K562 (cell line): ENCODE measurements at places on chromosomes 16 and 17. TPM values are rescaled to one million over a fixed set of nuclear protein-coding genes. Genes with fewer than 3 reads are reported as not detected.
A peak's percentile ranks its signal among the peaks of the same experiment; 100 is the strongest.

ABCC3 gene
- polyA plus RNA-seq = 0.07 TPM in 1 of 2 replicates, not detected in the other

MMP28 gene
- polyA plus RNA-seq = not detected in 2 replicates

GRCh38 chr16:80125677-80126076, 415.1 kb upstream of the DYNLRB2 start:
- no peak overlapping the region for H3K4me3 ChIP-seq
- peaks cover 21% of the 10 kb centered on the region for H3K27me3 ChIP-seq
- no peak for DNase-seq
- no peaks in the 10 kb centered on the region for H3K36me3 ChIP-seq

DNA sequence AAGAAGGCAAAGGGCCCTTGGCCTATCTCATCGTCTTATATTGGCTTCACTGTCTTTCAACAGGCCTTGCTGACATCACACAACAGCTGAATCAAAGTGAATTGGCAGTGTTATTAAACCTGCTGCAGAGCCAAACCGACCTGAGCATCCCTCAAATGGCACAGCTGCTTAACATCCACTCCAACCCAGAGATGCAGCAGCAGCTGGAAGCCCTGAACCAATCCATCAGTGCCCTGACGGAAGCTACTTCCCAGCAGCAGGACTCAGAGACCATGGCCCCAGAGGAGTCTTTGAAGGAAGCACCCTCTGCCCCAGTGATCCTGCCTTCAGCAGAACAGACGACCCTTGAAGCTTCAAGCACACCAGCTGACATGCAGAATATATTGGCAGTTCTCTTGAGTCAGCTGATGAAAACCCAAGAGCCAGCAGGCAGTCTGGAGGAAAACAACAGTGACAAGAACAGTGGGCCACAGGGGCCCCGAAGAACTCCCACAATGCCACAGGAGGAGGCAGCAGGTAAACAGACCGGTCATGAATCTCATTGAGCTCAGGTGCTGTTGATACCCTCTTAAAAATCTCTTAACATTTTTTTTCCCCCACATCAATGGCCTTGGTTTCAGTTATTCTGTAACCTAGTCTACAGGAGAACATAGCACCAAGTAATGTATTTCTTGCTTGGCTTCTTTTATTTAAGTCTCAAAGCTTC, 64.7 kb downstream of the CDK12 start:
- H3K27ac ChIP-seq = no peak overlapping the region
- no peaks in the 10 kb centered on the region for H3K27me3 ChIP-seq
- peaks cover 89% of the 10 kb centered on the region for H3K36me3 ChIP-seq
- peaks cover 8% of the 10 kb centered on the region; the same call in 2 of the 3 replicates for H3K4me1 ChIP-seq

- no peak overlapping the region for H3K4me3 ChIP-seq
- peak overlapping the region; percentile 29; the same call in 2 of the 3 replicates for H3K27ac ChIP-seq
- no peaks in the 10 kb centered on the region for H3K36me3 ChIP-seq
These were observed 81.8 kb upstream of the TOB1 start for GRCh38 chr17:50947782-50948543.

- DNase-seq = no peak
- H3K27me3 ChIP-seq = no peaks in the 10 kb centered on the region
- no peak overlapping the region for H3K27ac ChIP-seq
These were observed 283.1 kb downstream of the SEC14L1 start for GRCh38 chr17:77423589-77424451.

DNA sequence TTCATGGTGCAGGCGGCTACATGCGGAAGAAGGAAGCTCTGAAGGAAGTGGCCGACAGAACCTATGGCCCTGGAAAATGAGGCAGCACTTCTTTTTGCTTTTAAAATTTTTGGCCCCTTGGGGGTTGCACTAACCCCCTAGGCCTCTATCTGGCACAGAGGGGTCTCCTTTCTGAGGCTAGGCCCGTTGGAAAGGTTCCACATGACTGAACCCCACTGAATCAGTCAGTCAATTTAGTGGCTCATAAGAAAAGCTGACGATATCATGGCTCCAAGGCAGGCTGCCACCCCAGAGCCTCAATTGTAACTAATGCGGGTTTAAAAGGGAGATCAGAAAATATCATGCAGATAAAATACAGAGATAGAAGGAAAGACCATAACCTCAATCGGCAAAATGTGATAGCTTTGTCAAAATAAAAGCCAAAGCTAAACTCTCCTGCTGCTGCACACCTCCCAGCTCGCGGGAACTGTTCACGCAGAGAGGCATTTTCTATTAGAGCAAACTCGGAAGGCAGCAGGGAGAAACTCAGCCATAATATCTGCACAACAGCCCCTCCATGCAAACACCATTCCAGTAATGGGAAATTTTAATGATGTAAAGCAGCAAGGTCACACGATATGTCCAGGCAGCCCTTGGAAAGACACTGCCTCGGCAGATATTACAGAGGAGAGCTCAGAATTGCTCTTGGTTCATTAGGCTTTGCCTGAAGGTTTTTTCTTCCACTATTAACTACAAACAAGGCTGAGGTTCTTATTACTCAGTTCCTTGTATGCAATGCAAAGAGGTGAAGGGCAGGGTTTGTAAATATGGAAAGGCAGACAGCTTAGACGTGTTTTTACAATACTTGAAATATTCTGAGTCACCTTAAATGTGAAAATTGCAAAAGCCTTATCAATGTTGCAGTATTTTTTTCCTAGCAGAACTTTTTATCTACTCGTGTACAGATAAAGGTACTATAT, 200.4 kb upstream of the PMFBP1 start:
- H3K4me3 ChIP-seq = no peak overlapping the region
- no peak overlapping the region for H3K27ac ChIP-seq
- H3K4me1 ChIP-seq = no peaks in the 10 kb centered on the region
- DNase-seq = no peak
- no peaks in the 10 kb centered on the region for H3K36me3 ChIP-seq

GRCh38 chr17:36726199-36726598, 124.8 kb downstream of the MRM1 start:
- DNase-seq = no peak
- no peak overlapping the region for H3K4me3 ChIP-seq
- H3K27ac ChIP-seq = no peak overlapping the region
- H3K27me3 ChIP-seq = no peaks in the 10 kb centered on the region
- H3K4me1 ChIP-seq = peaks cover 64% of the 10 kb centered on the region

DNA sequence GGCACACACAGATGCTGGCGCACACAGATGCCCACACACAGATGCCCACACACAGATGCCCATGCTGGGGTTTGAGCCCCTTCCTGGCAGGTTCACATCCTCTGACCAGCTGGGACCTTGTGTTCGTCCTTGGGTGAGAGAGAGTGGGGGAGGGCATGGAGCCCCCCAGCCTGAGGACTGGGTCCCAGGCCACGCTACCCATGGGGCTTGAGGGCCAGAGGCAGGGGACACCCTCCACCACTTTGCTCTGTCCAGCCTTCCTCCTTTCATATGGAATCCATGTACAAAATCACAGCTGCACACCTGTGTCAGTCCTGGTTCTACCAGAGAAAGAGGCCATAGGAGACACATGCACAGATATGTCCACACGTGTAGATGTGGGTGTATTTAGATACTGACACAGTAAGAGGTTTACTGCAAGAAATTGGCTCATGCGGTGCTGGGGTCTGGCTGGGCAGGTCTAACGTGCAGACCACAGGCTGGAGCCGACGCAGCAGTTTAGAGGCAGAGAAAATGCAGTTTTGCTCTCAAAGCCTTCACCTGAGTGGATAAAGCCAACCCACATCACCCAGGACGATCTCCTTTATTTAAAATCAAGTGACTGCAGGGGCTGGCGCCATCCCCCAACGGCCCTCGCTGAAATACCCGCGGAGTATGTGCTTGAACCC, 10.8 kb downstream of the SLC22A31 start:
- H3K4me1 ChIP-seq = no peaks in the 10 kb centered on the region; the same call in 1 of the 3 replicates
- no peak overlapping the region for H3K27ac ChIP-seq
- no peaks in the 10 kb centered on the region for H3K36me3 ChIP-seq
- H3K4me3 ChIP-seq = no peak overlapping the region
- no peaks in the 10 kb centered on the region for H3K27me3 ChIP-seq
- DNase-seq = no peak

DNA sequence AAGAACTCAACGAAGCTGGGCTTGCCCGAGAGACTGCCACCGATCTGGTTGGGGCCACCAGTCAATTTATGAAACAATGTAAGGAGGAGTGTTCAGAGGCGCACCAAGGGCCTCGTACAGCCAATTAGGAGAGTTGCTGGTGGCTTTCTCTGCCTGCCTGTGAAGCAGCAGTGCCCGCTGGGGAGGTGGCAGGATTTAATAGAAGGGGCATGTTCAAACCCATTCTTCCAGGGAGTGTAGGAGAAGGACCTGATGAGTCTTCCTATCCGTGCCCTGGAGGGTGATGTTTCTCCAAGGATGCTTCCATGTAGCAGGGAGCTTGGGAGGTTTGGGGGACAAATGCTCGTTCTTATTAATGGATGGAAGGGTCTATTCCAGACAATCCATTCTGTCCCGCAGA, 178.4 kb downstream of the CCDC182 start:
- H3K4me1 ChIP-seq = no peaks in the 10 kb centered on the region
- H3K27ac ChIP-seq = no peak overlapping the region

GRCh38 chr16:1342526-1343427, 8.9 kb downstream of the TSR3 start:
- peaks cover 6% of the 10 kb centered on the region for H3K4me1 ChIP-seq
- H3K27me3 ChIP-seq = no peaks in the 10 kb centered on the region
- H3K4me3 ChIP-seq = no peak overlapping the region

DNA sequence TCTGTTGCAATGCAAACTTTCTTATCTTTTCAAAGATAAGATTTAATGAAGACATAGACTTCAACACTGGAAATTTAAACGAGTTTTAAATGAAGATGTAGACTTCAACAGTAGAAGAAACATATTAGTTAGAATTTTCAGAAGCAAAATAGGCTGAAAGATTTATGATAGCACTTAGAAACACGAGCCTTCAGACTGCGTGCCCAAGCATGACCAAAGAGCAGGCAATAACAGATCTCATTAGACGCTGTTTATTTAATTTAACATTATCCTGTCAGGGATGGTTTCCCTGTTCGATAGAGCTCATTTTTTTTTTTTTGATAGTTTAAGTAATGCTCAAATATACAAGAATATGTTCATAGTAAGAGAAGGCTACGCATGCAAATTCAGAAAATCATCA, 604.7 kb upstream of the SOX9 start:
- no peak overlapping the region for H3K27ac ChIP-seq
- DNase-seq = no peak
- no peaks in the 10 kb centered on the region for H3K4me1 ChIP-seq
- no peaks in the 10 kb centered on the region for H3K27me3 ChIP-seq
- H3K36me3 ChIP-seq = no peaks in the 10 kb centered on the region
- H3K4me3 ChIP-seq = no peak overlapping the region

DNA sequence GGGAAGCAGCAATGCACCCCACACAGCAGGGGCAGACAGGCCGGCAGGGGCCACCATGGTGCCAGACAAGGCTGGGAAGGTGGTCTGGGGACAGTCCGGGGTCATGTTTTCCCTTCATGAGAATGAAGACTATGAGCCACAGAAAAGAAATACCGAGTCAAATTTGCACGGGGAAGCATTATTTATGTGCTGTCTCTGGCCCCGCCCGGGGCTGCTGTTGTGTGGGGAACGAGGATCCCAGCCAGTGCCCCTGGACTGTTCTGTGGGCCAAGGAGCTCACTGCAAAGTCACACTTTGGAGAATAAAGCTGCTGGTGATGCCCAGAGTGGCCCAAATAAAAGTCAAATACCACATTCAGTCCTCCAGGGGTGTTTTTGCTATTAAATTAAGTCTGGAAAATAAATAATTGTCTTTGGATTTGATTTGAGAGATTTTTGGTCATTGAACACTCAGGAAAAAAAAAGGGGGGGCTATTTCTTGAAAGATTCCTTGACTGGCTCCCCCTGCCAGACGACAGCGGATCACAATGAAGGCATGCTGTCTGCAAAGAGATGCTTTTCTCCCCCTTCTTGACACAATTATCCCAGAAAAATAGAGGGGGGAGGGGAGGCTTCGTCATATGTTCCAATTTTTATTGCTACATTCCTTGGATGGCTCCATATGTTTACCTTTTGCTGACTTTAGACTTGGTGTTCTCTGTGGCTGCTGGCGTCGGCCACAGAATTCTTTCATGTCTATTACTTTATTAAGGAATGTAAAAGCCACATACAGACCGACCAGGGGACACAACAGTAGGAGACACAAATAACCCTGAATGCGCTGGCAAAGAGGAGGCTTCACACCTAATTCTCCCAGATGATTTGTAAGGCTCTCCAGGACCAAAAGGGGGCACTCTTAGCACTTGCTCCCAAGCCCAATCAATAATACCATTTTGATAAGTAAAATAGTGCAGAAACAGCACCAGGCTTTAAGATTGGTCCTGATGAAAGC, 27.1 kb upstream of the ANKFN1 start:
- DNase-seq = peak; percentile 37
- no peaks in the 10 kb centered on the region for H3K4me1 ChIP-seq
- no peak overlapping the region for H3K4me3 ChIP-seq

DNA sequence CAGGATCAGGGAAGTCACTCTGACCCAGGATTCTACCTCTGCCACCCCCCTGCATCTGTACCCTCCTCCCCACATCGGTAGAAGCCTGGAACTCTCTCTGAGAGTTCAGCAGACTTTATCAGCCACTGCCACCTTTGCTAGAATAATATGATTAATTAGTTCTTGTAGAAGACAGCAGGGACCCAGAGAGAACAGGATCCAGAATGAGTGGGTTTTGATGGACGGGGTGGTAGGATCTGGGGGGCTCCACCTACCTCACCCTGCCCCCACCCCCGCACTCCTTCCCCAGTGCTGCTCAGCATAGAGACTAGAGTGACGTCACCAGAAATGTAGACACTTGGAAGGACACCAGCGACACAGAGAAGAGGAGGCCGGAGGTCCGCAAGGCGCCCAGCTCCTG, 33.5 kb downstream of the ABCC6 start:
- no peaks in the 10 kb centered on the region for H3K36me3 ChIP-seq
- H3K27ac ChIP-seq = no peak overlapping the region
- H3K4me3 ChIP-seq = no peak overlapping the region
- H3K4me1 ChIP-seq = peaks cover 8% of the 10 kb centered on the region; the same call in 2 of the 3 replicates
- DNase-seq = peak; percentile 65
